Naive thymus-derived CD4-positive, alpha-beta T cell (primary cell): ENCODE measurements at places on chromosomes 16 and 17. TPM values are rescaled to one million over a fixed set of nuclear protein-coding genes. Genes with fewer than 3 reads are reported as not detected.

The PDPR gene
- 35.0 TPM for total RNA-seq

The CD300LB gene
- total RNA-seq = 23.9 TPM

The ANTKMT gene
- total RNA-seq = 13.6 TPM

The SCNN1G gene
- total RNA-seq = not detected

The EPOP gene
- 0.19 TPM for total RNA-seq

- DNase-seq = no peak
Observed at GRCh38 chr17:78903101-78903779, at the start of gene CEP295NL. TSS of gene CEP295NL (minus strand) at chr17:78903201. CDS start at chr17:78901828, 1,373 bp downstream.

GRCh38 chr16:67666032-67666551 is 458 bp downstream of the ENKD1 start:
- no peak for DNase-seq

GRCh38 chr16:78523212-78523985 is 423.9 kb downstream of the WWOX start:
- no peak for DNase-seq

DNA sequence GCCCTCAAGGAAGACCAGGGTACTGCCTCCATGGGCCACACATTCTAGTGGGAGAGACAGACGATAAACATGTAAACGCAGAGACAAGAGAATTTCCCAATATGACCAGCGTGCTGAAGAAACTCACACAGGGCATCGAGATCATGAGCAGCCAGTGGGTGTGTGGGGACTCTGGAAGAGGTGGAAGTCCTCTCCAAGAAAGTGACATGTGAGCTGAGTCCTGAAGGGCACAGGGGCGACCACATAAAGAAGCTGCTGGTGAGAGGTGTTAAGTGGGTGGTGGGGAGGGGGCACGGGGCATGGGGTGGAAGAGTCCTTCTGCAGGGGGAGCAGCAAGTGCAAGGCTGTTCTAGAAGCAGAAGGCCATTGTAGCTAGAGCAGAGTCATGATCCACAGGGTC is 21.0 kb upstream of the RAP1GAP2 start:
- no peak for DNase-seq

DNA sequence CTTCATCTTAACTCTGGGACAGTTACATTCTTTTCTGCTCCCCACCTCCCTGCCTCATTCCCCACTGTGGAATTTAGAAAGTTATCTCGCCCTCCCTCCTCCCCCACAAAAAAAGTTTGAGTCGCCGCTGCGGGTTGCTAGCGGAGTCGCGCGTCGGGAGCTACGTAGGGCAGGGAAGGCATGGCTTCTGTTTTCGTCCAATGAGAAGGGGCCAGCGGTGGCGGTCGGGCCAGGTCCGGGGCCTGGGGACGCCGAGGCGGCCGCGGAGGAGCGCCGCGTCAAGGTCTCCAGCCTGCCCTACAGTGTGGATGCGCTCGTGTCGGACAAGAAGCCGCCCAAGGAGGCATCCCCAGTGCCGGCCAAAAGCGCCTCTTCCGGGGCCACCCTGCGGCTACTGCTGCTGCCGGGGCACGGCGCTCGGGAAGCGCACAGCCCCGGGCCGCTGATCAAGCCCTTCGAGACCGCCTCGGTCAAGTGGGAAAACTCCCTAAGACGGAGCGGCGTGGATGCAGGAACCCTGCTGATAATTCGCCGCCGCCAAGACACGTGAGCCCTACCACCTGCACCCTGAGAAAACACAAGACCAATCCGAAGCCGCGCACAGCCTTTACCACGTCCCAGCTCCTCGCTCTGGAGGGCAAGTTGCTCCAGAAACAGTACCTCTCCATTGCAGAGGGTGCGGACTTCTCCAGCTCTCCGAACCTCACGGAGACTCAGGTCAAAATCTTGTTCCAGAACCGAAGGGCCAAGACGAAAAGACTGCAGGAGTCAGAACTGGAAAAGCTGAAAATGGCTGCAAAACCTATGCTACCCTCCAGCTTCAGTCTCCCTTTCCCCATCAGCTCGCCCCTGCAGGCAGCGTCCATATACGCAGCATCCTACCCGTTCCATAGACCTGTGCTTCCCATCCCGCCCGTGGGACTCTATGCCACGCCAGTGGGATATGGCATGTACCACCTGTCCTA is 8.9 kb downstream of the OR4D1 start:
- peak; percentile 57 for DNase-seq

GRCh38 chr16:81315271-81316175 is 761 bp downstream of the GAN start:
- peak; percentile 71 for DNase-seq

DNA sequence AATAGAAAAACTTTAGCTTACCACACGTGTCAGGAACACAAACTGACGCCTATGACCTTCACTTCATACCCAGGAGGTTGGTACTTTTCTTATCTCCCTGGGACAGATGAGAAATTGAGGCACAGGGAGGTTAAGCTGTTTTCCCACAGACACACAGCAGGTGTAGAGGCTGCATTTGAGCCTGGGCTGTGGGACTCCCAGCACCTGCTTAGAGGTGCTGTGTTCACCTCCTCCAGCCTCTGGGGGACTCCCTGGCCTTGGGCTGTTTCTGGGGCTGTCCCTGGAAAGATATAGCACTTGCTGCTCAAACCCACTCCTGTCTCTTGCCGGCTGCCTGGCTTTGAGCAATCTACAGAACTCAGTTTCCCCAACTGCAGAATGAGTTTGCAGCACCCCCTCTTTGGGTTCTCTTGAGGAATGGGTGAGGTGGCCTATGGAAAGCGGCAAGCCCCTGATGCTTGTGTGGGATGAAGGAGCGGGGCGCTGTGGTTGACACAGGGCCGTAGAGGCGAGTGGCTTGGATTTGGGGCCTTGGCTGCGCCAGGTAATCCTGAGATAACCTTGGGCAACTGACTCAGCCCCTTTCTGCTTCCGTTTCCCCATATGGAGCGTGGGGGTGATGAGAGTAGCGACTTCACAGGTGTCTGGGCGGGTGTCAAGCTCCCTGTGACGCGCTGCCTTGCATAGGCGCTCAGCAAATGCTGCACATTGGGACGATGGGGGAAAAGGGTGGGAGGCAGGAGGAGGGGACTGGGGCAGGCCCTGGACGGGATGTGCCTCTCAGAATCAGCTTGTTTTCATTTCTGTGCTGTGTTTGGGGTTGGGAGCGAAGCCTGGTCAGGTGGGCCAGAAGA is 104.5 kb upstream of the CIBAR2 start:
- DNase-seq = no peak

GRCh38 chr17:75102385-75102821 is 7.4 kb upstream of the ARMC7 start:
- DNase-seq = no peak

- no peak for DNase-seq
Observed at GRCh38 chr17:3796822-3797170, 4.2 kb downstream of the ITGAE start.

DNA sequence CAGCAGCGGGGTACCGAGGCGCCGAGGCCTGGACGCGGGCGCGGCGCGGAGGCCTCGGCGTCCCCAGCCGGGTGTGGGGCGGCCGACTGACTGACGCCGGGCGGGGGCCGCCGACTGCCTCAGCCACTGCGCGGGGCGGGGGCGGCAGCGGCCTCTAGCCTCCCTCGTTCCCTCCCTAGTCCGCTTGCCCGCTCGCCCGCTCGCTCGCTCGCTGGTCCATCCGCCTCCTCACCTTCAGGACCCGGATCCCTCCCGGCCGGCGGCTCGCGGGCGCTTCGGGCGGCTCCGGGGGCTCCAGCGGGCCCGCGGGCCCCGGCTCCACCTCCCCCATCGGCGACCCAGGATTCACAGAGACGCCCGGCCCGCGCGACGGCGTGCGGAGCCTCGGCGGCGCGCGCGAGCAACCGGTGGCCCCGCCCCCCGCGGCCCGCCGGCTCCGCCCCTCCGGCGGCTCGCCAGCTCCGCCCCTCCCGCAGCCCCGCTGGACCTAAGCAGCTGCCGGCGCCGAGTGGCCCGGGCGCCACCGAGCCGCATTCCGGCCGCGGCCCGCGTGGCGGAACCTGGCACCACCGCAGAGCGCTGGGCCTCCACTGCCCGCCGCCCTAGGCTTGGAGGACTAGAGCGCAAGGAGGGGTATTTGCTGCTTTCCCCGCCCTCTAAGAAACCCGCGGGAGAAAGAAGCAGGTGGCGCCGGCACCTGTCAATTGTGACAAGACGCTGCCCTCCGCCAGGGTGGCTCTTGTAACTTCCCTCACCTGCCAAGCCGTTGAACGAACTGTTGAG is 773 bp downstream of the PHLPP2 start:
- DNase-seq = peak; percentile 83

DNA sequence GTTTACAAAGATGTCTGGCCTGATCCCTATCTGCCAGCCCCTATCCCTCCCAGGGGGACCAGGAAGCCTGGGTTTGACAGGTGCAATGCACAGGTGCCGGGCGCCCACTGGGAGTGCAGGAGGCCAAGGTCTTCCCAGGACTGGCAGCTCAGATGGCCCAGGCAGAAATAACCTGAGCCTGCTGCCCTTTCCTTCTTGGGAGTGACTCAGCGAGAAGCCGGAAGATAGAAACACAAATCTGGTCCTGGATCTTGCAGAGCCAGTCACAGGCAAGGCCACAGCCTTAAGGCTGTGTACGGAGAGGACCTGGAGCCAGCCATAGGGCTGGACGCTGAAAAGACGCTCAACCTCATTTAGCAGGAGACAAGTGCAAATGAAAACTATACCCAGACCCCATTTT is 27.7 kb downstream of the GPR142 start:
- DNase-seq = no peak

- no peak for DNase-seq
Observed at GRCh38 chr16:27437946-27438345, 36.0 kb downstream of the IL21R start.

GRCh38 chr16:53768593-53768992 is 64.6 kb downstream of the FTO start:
- no peak for DNase-seq

DNA sequence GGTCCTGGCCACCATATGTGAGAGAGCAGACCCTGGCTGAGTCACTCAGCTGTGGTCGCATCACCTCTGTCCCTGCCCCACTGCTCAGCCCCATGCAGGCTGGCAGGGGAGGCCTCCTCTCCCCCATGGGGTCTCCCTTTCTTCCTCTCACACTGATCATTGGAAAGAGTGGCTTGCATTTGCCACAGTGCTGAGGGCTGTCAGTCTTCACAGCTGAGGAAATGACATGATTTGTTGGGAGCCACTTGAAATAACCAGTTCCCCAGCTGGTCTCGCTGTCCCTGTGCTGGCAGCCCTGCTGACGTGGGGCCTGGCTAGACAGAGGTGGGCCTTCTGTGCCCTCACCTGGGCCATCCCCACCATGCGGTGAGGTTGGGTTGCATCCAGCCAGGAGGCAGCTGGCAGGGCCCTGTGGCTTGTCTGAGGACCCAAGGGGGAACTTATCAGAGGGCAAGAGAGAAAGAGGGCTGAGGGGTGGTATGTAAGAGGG is 30.1 kb upstream of the MED9 start:
- DNase-seq = no peak

DNA sequence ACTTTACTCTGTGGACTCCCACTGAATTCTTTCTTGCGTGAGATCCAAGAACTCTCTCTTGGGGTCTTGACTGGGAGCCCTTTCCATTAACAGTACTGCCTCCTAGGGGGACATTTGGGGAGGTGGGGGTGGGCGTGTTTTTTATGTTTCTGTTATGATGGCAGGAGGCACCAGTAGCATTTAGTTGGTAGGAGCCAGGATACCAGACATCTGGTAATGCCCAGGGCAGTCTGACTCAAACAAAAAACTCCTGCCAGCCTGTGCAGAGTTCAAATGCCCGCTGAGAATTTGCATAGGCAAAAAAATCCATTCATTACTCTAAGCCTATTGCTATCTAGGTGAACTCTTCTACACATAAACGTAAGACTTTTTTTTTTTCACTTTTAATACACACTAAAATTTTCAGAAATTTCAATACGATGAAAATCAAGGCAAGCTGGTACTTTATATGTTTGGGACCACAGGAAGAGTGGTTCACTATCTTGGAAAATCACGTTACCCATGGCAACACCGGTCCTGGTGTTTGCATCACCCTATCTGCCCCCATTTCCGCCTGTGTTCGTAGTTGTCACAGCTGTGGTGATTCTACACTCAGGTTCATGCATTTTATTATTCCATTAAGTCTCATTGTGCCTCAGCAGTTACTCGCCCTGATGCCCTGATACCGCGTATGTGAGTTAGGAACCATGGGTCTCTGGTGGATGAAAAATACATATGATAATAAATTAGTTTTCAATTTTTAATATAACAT is 121.1 kb upstream of the XYLT1 start:
- no peak for DNase-seq

DNA sequence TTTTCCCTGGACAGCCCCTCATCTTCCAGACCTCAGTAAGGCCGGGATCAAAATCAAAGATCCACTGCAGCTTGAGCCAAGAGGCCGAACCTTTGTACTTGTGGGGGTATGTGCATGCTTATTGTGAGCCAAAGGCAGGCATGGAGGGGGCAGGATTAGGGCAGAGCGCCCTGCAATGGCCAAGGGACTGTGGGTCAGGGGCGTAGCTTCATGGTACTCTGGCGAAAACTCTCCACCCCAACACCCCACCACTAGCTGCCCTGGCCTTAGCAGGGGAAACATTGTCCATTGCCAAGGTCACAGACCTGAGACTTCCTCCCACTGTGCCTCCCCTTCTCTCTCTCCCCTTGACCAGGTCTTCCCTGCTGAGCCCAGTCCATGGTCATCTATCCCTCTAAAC is 90.1 kb downstream of the TMEM132E start:
- no peak for DNase-seq

GRCh38 chr17:2237521-2237921 is 66.1 kb downstream of the SMG6 start:
- DNase-seq = no peak

- DNase-seq = no peak
Observed at GRCh38 chr17:21162394-21162775, 35.6 kb downstream of the DHRS7B start.

DNA sequence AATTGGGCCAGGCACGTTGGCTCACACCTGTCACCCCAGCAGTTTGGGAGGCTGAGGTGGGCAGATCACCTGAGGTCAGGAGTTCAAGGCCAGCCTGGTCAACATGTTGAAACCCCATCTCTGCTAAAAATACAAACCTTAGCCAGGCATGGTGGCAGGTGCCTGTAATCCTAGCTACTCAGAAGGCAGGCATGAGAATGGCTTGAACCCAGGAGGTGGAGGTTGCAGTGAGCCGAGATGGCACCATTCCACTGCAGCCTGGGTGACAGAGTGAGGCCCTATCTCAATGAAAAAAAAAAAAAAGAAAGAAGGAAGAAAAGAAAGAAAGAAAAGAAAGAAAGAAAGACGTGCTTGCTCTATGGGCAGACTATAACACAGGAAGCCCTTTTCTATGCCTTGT is 84.4 kb downstream of the FOXL1 start:
- DNase-seq = no peak
